ENCODE measurements at places on chromosomes 2 and 18.

- DNase-seq, result no peak
These were observed 71.4 kb upstream of the GLS start for GRCh38 chr2:190809139-190809764.

- no peak for DNase-seq
These were observed 1000.2 kb downstream of the TDRD15 start for GRCh38 chr2:22124003-22124402.

DNA sequence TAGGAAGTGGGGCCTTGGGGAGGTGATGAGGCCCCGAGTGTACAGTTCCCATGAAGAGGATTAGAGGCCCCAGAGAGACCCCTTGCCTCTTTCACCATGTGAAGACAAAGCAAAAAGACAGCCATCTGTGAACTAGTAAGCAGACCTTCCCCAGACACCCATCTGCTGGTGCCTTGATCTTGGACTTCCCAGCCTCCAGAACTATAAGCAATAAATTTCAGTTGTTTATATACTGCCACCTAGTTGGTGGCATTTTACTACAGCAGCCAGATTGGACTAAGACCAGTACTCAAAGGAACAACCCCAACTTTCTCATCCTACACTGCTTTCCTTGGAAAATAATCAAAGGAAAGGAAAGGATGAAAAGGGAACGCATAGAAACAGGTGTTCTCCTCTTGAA, 27.9 kb upstream of the CREG2 start:
- DNase-seq, result no peak

DNA sequence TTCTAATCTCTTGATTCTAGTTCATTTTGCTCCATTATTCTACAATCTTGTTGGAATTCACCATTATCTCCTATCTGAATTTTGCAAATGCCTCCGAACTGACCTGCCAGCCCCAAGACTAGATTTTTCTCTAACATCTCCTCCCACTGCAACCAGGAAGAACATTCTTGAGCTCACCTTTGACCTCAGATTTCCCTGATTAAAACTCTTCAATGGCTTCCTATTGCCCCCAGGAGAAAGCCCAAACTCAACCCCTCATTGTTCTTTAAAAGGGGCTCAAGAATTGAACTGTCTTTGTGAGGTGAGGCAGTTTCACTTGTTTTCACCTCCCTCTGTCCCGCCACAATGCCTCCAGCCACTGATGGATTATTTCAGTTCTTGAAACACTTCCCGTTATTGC, 784.6 kb upstream of the ZEB2 start:
- DNase-seq, result no peak

Data from activated T-cell treated with anti-CD3 and anti-CD28 coated beads, Interleukin-2, amount 50 U/mL, for 4 hours (primary cell).